Regular cardiac myocyte (primary cell): ENCODE measurements at places on chromosomes 13 and 19. TPM values are rescaled to one million over a fixed set of nuclear protein-coding genes. Genes with fewer than 3 reads are reported as not detected.

The IER2 gene
- total RNA-seq = 12.1 and 73.0 TPM in 2 replicates

The SWSAP1 gene
- under 0.01 and 0.58 TPM in 2 replicates for total RNA-seq

The CYP2A6 gene
- not detected in 2 replicates for total RNA-seq

The GFY gene
- not detected in 2 replicates for total RNA-seq

The CAB39L gene
- total RNA-seq = 7.5 and 7.9 TPM in 2 replicates

The MYPOP gene
- total RNA-seq = 0.77 and 2.0 TPM in 2 replicates

The GAPDHS gene
- total RNA-seq = not detected in 2 replicates

The WDR88 gene
- not detected in 2 replicates for total RNA-seq

The IZUMO2 gene
- not detected in 2 replicates for total RNA-seq

The FCER2 gene
- total RNA-seq = not detected in 2 replicates
